ENCODE measurements at places on chromosomes 1 and 21.

- DNase-seq, result no peak
Measured at GRCh38 chr1:45051005-45051772, 39.1 kb downstream of the UROD start.

- DNase-seq, result no peak
Measured at GRCh38 chr1:237226177-237226944, 184.4 kb downstream of the RYR2 start.

- no peak for DNase-seq
Measured at GRCh38 chr1:93675271-93675670, 6.4 kb downstream of the BCAR3 start.

- DNase-seq, result no peak
Measured at GRCh38 chr1:155940993-155941844, at the start of gene RXFP4. RXFP4 (plus strand) TSS chr1:155941638; CDS start chr1:155941710, 72 bp downstream.

- no peak for DNase-seq
Measured at GRCh38 chr1:78289603-78290002, 201.2 kb upstream of the PTGFR start.

GRCh38 chr1:92301021-92301420 lies 2.2 kb downstream of the RPAP2 start:
- no peak for DNase-seq

- DNase-seq, result no peak
Measured at GRCh38 chr1:220894025-220894923, 15.0 kb downstream of the HLX start.

DNA sequence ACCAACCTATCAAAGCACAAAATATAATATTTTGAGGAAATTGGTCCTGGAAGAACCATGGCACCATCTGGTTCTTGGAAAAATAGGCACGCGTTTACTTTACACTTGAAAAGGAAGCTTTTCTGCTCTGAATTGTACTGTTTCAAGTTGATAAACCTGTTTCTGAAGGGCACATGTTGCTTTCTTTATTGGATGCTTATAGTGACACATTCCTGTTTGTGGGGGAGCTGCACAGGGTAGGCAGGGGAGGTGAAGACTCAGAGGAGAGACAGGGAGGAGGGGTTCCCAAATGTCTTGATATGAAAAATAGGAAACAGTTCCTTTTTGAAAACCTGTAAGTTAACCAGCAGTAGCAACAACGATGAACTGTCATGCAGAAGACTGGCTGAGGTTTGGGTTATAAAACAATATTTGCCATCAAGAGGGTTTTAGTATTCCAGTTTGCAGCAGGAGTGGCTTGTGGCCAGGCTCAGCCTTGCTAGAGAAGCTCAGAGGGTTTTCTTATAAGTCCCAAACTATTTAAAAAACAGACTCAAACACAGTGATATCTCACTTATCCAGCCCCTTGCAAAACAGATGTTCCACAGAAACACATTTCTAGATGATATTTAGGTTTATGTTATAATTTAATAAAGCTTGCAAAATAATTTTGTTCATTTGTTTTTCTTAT lies 127.0 kb upstream of the MROH9 start:
- no peak for DNase-seq

GRCh38 chr1:235513495-235514366 lies 9.5 kb upstream of the B3GALNT2 start:
- no peak for DNase-seq

DNA sequence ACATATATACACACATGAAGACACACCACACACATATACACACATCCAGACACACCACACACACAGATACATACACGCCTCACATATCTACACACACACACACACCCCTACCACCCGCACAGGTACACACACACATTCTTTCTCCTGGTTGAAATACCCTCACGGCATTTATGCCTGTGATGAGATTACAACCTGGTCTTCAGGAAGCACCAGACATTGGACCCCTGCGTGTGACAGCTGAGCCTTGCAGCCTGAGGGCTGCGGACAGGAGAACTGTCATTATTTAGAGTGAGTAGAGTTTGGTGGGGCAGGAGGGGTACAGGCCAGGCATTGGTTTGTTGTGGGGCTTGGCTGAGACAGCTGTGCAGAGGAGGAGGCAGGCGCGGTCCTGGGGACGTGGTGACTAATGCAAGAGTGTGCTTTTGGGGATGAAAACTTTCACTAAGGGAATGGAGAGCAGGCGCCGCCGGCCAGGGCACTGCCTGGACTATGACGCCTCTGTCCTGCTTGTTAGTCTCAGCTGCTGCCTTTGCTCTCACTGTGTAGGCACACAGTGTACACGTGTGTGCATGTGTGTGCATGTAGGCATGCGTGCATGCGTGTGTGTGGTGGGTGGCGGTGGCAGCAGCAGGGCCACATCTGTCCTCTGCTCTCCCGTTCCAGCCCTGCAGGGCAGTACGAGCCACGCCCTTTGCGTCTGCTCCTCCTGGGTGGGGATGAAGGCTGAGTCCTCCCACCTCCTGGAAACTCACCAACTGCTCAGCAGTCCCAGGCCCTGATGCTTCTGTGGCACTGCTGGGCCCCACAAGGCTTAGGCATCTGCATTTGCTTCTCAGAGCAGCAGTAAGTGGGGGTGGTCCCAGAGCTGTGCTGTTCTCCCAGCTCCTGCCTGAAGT lies 57.6 kb downstream of the SPSB1 start:
- DNase-seq, result no peak

- DNase-seq, result no peak
Measured at GRCh38 chr1:94912263-94913184, 14.4 kb downstream of the CNN3 start.

DNA sequence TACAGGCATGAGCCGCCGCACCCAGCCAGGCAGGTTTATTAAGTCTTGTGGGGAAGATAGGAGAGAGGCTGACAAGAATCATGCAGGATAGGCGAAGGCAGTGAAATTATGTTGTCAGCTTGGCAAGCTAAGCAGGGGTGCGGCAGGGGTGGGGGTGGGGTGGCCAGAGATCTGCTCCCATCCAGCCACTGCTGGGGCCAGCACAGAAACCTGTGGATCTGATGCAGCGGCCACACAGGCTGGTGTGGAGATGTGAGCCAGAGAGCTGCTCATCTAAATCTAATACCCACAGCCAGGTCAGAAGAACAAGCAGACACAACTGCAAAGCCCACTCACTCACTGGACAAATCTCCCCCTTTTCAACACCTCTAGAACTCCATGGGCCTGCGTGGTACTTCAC lies 68.7 kb downstream of the KCTD3 start:
- no peak for DNase-seq

- DNase-seq, result no peak
Measured at GRCh38 chr1:168582688-168583336, 6.4 kb downstream of the XCL1 start.

DNA sequence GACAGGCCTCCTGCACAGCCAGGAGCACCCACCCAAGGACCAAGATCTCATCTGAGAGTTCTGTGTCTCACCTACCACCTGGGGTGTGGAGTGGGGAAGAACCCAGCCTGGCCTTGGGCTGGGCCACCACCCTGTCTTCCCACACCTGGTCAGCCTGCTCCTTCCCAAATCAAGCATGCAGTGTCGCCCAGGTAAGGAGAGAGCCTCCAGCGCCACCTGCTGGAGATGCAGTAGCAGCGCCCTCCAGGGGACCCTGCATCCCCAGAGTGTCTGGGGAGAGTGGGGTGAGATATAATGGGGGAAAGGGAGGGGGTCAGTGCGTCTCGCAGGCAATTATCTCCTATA lies 32.3 kb downstream of the KIAA2013 start:
- peak; percentile 53 for DNase-seq

- no peak for DNase-seq
Measured at GRCh38 chr1:244783138-244783537, 52.3 kb upstream of the COX20 start.

DNA sequence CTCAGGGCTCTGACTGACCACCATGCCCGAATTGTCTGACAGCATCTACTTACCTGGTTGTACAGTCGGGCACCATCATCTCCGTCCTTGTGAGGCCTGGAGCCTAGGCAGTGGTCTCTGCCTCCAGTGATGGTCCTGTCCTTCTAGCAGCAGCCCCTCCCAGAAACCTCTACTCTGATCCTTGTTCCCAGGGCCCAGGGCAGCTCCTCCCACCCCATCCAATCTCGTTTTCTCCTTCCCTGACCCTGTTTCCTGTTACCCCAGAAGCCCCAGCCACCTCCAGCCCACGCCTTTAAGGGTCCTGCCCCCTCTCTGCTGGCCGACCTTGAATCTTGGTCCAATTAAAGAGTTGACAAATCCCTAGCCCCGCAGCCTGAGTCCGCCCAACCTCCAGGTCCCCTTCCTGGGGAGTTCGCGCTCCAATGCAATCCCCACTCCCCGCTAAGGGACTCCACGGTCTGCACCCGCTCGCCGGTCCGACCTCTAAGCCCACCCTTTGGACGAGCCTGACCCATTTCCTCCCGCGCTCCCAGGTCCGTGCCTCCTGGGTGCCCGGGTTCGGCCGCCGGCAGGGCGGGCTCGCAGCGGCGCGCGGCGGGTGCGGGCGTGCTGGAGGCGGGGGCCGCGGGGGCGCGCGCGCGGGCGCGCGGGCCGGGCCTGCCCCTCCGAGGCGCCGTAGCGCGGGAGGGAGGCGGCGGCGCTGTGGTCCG lies at the start of gene B4GALT2:
Gene B4GALT2 (plus strand): TSS at position 660 of the 710 bp plus-strand sequence. CDS start 1,951 bp downstream, outside the sequence.
- DNase-seq, result no peak

- no peak for DNase-seq
Measured at GRCh38 chr1:3369446-3370076, 84.9 kb upstream of the ARHGEF16 start.

DNA sequence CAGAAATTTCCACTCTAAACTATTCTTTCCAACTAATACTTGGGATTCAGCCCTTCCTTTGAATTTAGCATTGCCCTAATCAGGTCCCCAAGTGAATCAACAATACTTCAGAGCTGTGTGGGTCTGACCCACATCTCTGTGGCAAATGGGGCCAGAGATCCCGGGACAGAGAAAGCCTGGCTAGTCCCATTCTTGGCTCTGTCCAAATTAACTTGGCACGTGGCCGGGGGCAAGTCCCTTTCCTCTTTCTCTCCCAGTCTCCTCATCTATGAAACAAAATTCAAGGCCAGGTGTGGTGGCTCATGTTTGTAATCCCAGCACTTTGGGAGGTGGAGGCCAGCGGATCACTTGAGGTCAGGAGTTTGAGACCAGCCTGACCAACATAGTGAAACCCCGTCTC lies 6.3 kb upstream of the ZC3H12A start:
- DNase-seq, result no peak

DNA sequence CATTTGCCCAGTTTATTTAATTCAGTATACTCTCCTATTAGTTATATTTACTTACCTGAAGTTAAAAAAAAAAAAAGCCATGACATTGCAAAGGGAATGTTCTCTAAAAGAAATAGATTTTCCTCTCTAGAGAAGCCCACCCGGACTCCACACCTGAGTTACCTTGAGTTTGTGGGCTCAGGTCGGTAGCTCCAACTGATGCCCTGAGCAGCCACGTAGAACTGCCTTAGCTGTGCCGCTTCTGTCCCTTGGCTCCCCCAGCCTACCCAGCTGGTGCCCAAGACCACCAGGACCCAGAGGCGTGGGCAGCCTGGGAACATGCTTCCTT lies 250 bp downstream of the F5 start:
- no peak for DNase-seq

- no peak for DNase-seq
Measured at GRCh38 chr1:64875101-64875500, 91.2 kb downstream of the JAK1 start.
